CD4-positive, alpha-beta T cell (primary cell): ENCODE measurements at places on chromosomes 3 and 15.

GRCh38 chr3:194711286-194711685, 25.6 kb downstream of the FAM43A start:
- DNase-seq: no peak

GRCh38 chr3:155079746-155080487, at the start of gene MME:
TSS of gene MME (plus strand) at chr3:155080319. CDS start at chr3:155084168, 3,849 bp downstream.
- no peak for DNase-seq

DNA sequence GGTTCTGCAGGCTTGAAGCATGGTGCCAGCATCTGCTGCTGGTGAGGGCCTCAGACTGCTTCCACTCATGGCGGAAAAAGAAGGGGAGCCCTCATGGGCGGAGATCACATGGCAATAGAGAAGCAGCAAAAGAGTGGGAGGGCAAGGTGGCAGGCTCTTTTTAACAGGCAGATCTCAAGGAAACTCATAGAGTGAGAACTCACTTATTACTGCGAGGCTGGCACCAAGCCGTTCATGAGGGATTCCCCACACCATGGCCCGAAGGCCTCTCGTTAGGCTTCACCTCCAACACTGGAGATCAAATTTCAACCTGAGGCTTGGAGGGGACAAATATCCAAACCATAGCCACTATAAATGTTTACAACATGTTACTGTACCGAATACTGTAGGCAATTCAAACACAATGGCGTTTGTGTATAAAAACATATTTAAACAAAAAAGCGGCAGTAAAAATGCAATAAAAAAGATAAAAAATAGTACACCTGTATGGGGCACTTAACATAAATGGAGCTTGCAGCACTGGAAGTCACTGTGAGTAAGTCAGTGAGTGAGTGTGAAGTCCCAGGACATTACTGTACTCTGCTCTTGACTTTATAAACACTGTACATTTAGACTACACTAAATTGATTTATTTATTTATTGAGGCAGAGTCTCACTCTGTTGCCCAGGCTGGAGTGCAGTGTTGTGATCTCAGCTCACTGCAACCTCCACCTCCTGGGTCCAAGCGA, 18.8 kb upstream of the MOBP start:
- DNase-seq: no peak

DNA sequence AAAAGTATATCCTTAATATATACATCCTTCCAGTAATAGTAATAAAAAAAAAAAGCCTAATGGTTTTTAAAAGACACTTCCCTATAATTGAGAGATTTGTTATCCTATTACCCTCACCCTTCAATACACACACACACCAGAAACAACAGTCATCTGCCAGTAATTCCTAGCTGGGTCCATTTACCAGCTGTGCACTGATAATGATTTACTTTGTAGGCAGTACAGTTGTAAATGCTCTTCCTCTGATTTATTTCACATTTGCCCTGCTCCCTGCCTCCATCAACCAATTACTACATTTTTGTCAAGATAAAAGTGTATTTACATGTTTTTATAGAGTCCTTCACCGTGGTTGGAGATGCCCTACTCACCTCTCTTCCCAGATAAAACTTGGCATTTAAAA, 12.4 kb downstream of the TPM1 start:
- no peak for DNase-seq

GRCh38 chr15:73631915-73632669, 1.1 kb downstream of the NPTN start:
- no peak for DNase-seq

DNA sequence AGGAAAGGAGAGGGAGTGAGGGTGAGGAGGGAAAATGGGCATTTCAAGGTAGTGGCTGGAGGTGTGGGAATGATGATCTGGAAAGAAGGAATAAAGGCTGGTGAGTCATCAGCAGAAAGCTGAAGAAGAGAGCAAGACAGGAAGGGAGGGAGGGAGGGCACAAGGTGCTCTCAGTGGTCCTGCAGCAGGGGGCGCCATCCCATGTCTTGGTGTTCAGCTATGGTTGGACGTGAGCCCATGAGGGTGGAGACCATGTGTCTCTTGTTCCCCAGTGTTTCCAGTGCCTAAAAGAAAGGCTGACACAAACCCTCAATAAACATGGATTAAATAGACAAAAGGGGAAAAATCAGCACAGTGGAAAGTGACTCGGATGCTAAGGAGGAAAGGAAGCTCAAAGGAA, 228.5 kb downstream of the NTRK3 start:
- no peak for DNase-seq

DNA sequence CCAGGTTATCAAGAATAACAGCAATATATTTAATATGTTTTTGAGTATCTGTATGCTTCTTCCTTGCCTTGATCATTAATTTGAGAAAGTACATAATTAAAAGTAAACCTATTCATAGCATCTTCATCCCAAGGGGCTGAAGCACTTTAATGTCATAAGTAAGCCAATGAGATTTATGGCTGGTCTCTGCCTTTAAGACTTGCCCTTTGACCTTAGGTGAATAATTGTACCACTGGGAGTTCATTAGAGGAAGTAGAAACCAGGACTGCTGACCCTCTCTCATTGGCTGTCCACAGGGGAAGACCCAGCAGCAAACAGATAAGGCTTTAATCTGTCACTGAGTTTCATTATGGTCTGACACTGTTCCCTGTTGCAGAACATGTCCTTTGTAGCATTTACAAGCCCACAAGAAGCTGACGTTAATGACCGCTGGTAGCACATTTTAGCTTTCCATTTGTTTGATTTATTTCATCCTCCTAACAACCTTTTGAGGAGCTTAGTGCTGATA, 16.3 kb upstream of the ERC2 start:
- DNase-seq: no peak

- DNase-seq: no peak
Measured at GRCh38 chr15:62348118-62348517, 183.0 kb upstream of the C2CD4B start.

GRCh38 chr3:158057666-158058065, 48.6 kb downstream of the SHOX2 start:
- DNase-seq: no peak

GRCh38 chr3:58079773-58080172, 71.6 kb downstream of the FLNB start:
- DNase-seq: no peak
